Upper lobe of left lung (tissue), 6 donors: ENCODE measurements at places on chromosomes 7 and 10. TPM values are rescaled to one million over a fixed set of nuclear protein-coding genes. Genes with fewer than 3 reads are reported as not detected.

Gene TMEM229A
- total RNA-seq, result not detected

Gene EPHB4
- total RNA-seq, result 61.9 TPM

Gene MOGAT3
- not detected for total RNA-seq

Gene GNAT3
- not detected for total RNA-seq

Gene CYCS
- total RNA-seq, result 33.5 TPM

Gene OR13A1
- not detected for total RNA-seq

Gene CYP3A7
- not detected for total RNA-seq

Gene GRID1
- 2.3 TPM for total RNA-seq

Gene PODXL
- total RNA-seq, result 103 TPM

Gene KIFBP
- total RNA-seq, result 18.9 TPM

Gene C10orf53
- not detected for total RNA-seq

Gene CDHR3
- total RNA-seq, result 38.8 TPM

Gene PNLIPRP2
- 0.49 TPM for total RNA-seq

Gene VWDE
- total RNA-seq, result 0.84 TPM

Gene TAS2R41
- not detected for total RNA-seq

Gene TAX1BP1
- 102 TPM for total RNA-seq

Gene PIK3AP1
- total RNA-seq, result 29.2 TPM

Gene CYP3A5
- 25.2 TPM for total RNA-seq

Gene TFEC
- total RNA-seq, result 29.4 TPM

Gene FAM53B
- total RNA-seq, result 38.3 TPM

Gene UCN3
- total RNA-seq, result 1.6 TPM

Gene NUTM2A
- 2.9 TPM for total RNA-seq

Gene FMC1
- total RNA-seq, result 12.9 TPM

Gene ACTL6B
- not detected for total RNA-seq

Gene SEMA4G
- total RNA-seq, result 8.1 TPM

Gene GSTO2
- 7.2 TPM for total RNA-seq

Gene ELMO1
- total RNA-seq, result 204 TPM

Gene NPC1L1
- total RNA-seq, result not detected

Gene PPP1R17
- not detected for total RNA-seq

Gene BTBD16
- not detected for total RNA-seq

Gene PLXDC2
- total RNA-seq, result 39.0 TPM

Gene ACHE
- total RNA-seq, result 1.8 TPM

Gene MACC1
- 10.5 TPM for total RNA-seq

Gene C10orf62
- 0.20 TPM for total RNA-seq

Gene TRIM50
- total RNA-seq, result 0.55 TPM

Gene ZNF467
- total RNA-seq, result 10.6 TPM

Gene RARRES2
- 200 TPM for total RNA-seq

Gene OR2A42
- 0.10 TPM for total RNA-seq

Gene FOXI2
- 0.20 TPM for total RNA-seq

Gene FAM241B
- 7.4 TPM for total RNA-seq

Gene MBL2
- 0.10 TPM for total RNA-seq

Gene ADAM12
- 0.44 TPM for total RNA-seq

Gene PRSS2
- not detected for total RNA-seq

Gene COL13A1
- total RNA-seq, result 21.0 TPM

Gene NUTM2E
- not detected for total RNA-seq

Gene PON3
- total RNA-seq, result 12.9 TPM

Gene UCMA
- not detected for total RNA-seq

Gene ASB4
- 1.0 TPM for total RNA-seq

Gene CLEC5A
- total RNA-seq, result not detected

Gene PAPOLB
- 0.33 TPM for total RNA-seq
